SJCRH30 (cell line): ENCODE measurements at places on chromosomes 5 and 9.

DNA sequence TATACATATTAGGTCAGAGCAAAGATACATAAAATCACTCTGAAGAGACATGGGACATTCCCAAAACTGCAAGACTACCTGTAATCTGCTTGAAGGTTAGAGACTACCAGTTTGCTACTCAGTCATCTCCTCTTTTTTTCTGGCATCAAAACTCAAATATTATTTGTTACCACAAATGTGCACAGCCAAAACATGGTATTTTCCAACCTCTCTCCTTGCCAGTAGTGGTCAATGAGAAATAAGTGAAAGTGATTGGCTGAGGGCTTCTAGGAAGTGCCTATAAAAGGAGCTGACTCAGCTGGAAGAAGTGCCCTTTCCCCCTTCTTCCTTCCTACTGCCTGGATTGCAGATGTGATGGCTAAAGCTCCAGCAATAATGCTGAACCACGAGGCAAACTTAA lies 13.8 kb downstream of the GZMK start:
- DNase-seq: no peak

DNA sequence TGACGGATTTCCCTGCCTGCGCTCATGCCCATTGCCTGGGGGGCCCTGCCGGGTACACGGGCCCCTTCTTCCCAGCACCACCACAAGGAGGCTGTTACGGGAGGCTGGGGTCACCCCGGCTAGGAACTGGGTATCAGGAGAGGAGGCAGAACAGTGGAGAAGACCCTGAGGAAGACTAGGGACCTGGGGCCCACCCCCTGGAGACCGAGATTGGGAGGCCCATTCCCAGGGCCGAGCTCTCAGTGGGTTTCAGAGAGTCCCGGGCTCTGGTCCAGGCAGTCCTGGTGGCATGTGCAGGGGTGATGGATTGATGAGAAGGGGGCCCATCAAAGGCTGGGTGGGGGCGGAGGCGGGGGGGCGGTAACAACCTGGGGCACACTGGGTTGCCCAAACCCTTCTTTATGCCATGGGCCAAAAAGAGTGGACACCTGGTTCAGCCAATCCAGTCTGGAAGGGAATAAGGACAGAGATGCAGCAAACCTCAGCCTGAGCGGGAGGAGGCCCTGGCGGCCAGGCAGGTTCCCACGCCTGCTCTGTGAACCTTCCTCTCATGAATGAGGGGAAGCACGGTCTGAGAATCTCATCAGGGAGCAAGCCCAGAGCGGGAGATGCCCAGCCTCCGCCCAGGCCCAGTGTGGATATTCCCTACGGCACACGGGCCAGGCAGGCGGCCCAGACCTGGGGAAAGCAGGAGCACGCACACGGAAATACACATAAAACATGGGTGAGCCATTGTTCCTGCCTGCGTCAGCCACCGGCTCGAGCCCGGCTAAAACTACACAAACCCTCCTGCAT lies 785 bp upstream of the P4HA2 start:
- DNase-seq: no peak

DNA sequence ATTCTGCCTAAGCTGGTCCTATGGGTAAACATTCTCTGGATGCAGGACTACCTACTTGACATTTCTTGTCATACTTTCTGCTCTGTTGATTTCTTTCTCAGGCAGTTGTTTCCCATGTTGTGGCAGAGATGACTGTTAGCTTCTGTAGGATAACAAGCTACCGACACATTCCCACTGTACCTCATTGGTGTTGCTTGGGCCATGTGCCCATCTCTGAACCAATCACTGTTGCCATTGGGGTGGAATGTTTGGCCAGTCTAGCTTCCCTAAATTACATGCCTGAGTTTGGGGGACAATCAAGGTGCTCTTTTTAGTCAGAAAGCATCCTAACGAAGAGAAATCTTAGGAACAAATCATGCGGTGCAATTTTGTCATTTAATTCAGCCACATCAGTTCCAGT lies 212.0 kb downstream of the KDM4C start:
- no peak for DNase-seq

GRCh38 chr9:97714435-97714834 lies 17.3 kb upstream of the XPA start:
- DNase-seq: no peak

- peak; percentile 45 for DNase-seq
Measured at GRCh38 chr5:95644351-95645042, 2.1 kb upstream of the RFESD start.

DNA sequence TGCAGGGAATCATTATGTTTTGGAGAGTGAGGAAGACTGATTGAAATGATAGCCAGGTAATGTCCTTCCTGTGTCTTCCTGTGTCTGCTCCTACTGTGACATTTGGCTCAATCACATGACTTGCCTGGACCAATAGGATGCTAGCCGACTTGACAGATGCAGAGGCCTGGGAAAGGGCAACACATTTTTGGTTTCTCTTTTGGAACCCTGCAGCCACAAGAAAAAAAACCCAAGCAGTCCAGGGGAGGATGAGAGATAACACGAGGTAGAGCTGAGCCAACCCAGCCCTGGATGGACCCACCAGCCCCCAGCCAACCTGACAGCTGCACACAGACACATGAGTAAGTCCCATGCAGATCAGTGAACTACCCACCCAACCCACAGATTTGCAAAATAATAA lies 256.1 kb upstream of the SMARCA2 start:
- peak; percentile 83 for DNase-seq

DNA sequence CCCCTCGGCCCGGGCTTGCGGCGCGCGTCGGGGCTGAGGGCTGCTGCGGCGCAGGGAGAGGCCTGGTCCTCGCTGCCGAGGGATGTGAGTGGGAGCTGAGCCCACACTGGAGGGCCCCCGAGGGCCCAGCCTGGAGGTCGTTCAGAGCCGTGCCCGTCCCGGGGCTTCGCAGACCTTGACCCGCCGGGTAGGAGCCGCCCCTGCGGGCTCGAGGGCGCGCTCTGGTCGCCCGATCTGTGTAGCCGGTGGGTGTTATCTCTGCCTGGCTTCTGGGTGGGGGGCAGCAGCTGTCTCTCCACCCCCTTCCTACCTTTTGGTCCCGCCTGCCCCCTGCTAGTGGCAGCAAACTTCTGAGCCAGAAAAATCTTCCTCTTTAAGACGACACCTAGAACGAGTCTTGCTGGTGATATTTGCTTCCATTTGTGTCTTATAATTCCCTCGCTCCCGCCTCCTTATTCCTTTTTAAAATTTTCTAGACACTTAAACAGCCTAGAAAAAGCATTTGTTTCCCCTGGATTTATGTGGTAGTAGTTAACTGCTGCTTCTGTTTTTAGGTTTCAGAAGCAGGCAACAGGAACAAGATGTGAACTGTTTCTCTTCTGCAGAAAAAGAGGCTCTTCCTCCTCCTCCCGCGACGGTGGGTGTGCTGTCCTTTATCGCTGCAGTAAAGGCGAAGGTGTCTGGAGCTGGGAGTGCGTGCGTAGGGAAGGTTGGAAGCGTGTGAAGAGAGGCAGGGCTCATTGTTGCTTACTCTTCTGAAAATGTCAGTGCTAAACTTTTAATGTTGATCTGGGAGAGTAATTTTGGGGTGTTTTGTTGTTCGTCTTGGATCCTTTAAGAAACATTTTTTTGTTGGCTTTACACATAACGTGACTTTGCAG lies 554 bp downstream of the JAK2 start:
- peak; percentile 19 for DNase-seq

GRCh38 chr9:123816817-123817472 lies 113.0 kb downstream of the DENND1A start:
- no peak for DNase-seq

DNA sequence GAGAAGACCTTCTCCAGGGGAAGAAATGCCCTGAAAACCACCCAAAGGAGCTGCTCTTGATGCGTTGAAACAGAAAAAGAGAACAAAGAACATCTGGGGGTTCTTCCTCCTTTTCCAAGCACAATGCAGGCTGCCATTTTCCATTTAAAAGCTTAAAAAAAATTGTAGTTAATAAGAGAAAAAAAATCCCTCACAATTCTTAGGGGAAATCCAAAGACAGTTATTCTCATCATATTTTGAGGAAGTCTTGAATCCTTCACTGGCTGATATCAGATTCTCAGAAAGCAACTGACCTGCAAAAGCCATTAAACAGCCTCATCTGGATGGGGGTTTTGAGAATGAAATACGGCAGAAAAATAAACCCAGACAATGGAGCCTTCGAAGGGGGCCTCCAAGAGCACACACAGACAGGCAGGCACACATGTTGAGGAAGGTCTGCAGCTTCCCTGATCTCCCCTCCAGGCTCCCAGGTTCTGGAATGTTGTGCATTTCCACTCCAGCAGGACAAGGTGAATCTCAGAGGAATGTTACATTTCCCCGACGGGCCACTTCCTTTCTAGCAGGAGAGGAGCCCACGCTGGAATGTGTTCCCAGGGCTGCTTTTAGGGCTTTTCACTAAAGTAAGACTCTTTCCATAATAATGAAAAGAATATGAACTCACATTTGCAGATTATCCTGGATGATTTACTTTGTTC lies 159.4 kb upstream of the S1PR3 start:
- no peak for DNase-seq

- no peak for DNase-seq
Measured at GRCh38 chr9:128020692-128021091, 39.9 kb upstream of the EEIG1 start.

GRCh38 chr5:107526-107925 lies 15.6 kb downstream of the PLEKHG4B start:
- no peak for DNase-seq

DNA sequence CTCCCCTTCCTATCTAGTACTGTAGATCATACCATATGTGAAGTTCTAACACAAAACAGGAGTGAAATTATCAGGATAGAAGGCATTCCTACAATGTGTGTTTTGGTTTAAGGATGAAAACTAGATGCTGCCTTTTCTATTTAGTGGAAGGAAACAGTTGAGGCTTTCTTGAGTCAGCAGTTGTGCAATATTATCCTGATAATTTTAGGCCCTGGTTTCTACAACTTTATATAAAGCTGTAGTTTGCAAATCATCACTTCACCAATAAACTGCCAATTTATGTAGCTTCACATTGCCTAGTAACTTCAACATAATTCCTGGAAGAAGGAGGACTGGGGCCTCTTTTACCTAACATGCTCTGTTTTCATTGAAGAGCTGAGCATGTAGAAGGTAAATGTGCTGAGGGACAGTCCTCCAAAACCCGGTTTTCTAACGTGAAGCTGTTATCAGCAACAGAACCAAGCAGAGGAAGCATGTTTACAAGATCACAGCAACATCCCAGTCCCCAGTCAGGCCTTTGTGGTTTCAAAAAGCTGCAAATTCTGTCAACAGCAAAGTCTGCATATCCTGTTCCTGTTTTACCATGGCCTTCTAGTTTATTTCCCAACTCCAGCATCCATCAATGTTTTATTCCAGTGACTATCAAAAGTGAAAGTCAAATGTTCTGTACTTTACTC lies 513.4 kb upstream of the MEF2C start:
- no peak for DNase-seq

DNA sequence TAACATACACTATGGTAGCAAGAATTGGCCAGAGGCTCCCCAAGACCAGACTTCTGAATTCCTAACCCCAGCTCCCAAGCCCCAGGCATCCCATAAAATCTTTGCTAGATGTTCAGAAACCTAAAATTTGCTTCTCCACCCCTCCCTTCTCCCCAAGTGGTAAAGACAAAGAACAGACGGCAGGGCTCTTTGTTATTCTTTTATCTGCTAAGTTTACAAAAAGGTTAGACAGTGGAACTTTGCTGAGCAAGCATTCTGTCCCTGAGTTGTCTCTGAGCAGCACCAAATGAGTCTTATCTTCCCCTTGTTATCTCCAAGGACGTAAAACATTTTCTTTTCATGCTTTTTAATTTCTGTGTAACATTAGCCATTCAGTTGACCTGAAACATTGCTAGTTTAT lies 30.2 kb downstream of the TJP2 start:
- DNase-seq: no peak

DNA sequence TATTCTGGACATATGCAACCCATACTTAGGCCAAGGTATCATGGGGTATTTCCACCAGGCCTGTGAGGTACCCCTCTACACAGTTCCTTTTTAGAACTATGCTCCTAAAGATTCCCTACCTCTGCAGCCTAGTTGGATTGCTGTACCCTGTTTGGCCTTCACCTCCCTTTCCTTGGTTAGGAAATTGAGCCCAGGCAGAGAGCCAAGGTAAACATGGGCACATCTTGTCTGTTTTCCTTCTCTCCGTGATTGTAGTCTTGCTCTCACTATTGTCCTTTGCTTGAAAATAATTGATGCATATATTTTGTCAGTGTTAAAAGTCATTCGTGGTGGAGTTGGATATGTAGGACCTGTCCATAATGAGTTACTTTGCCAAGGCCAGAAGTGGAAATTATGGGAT lies 26.7 kb downstream of the BDP1 start:
- no peak for DNase-seq

GRCh38 chr5:165094782-165095181 lies 1589.4 kb downstream of the MAT2B start:
- no peak for DNase-seq

GRCh38 chr9:93974151-93974550 lies 19.0 kb upstream of the BARX1 start:
- no peak for DNase-seq

GRCh38 chr5:6767481-6768063 lies 54.3 kb downstream of the TENT4A start:
- peak; percentile 48 for DNase-seq

- no peak for DNase-seq
Measured at GRCh38 chr5:133406208-133406976, 205.9 kb downstream of the FSTL4 start.

DNA sequence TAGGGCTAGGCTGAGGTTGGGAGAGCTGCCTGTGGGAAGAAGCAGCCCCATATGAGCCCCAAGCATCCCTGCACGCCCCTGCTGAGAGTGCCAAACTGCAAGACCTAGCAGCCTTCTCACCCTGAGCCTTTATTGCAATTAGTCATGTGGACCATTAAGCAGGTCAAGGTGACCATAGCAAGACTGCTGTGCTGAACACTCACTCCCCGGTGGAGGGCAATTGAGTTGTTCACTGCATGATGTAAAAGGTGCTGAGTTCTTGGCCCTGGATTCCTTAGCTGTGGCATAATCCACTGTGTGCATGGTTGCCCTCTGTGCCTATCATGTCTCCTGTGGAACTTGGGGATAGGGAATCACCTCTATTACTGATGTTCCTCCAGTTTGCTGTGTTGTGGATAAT lies 131.1 kb downstream of the FOXD1 start:
- DNase-seq: no peak

DNA sequence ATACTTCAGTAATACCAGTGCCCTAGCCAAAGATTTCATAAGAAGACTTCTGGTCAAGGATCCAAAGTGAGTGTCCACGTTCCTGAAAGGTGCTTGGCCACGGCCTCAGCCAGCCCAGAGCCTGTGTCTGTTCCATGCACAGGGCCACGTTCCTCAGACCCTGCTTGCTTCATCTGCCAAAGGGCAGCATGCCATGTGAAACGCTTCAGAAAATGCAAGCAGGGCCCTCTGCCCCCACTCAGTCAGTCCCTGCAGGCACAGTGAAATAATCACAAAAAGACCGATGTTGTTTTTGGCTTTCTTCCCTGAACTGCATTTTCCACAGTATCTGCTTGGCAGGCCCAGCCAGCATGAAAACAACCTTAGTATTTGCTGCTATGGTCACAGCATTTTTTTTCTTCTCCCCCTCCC lies 85.5 kb upstream of the CTSL start:
- DNase-seq: peak; percentile 86
